ENCODE measurements at places on chromosomes 3 and 15.
A peak's percentile ranks its signal among the peaks of the same experiment; 100 is the strongest.

- DNase-seq = no peak
Measured at GRCh38 chr3:177150218-177150916, 46.9 kb downstream of the TBL1XR1 start.

DNA sequence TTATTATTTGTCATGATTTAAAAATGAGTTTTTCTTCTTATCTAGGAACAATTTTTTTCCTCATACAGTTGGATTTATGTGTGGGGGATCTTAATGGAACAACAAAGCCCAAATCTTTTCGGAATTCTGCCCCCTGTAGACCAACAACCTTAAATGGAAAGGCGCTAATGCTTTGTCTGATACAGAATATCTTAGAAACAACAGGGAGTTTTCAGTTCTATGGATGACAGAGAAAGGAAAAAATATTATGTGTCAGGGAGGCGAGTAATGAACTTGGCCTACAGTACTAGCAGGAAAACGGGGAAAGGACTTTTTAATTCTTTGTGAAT lies 592 bp downstream of the MOBP start:
- DNase-seq = no peak

DNA sequence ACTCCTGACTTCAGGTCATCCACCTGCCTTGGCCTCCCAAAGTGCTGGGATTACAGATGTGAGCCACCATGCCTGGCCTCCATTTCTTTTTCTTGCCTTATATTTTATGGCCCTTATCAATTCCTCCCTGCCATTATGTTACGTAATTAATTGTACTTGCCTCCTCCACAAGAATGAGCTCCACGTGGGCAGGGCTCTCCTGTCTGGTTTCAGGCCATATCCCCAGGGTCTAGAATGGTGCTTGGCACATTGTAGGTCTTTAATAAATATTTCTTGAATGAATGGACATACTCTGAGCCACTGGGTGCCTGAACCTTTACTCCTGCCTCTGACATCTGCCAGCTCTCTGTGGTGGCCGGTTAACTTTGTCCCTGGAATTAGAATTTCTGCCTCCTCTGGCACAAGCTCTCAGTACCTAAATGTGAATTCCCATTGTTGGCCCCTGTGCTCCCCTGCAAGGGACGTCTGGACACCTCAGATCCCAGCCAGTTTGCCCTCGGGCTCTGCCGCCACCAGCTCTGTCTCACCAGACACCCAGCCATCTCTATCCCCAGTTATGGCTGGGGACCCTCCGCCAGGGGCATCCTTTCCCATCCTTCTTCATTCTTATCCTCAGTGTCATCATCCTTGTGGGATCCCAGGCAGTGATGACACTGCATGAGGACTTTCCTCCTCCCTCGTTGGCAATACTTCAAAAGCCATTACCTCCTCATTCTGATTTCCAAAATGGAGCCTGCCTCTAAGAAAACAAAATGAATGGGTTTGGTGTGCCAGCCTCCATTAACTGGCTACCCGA lies 165.6 kb upstream of the SMAD3 start:
- no peak for DNase-seq

DNA sequence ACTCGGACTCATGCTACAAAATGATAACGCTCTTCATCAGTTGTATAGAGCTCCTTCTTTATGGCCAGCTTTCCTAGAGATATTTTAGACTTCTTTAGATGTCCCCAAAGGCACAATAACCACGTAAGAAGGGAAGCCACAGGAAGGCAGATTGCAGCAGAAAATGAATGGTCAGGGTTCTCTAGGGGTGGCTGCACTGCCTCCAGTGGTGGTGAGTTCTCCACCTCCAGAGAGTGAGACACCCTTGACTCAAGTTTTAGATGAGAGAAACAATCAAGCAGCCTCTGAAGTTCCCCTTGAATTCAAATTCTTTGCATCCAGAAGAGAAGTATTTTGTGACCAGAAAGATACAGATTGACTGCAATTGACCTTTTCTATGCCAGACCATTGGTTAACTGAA lies 191.5 kb downstream of the TP63 start:
- no peak for DNase-seq

DNA sequence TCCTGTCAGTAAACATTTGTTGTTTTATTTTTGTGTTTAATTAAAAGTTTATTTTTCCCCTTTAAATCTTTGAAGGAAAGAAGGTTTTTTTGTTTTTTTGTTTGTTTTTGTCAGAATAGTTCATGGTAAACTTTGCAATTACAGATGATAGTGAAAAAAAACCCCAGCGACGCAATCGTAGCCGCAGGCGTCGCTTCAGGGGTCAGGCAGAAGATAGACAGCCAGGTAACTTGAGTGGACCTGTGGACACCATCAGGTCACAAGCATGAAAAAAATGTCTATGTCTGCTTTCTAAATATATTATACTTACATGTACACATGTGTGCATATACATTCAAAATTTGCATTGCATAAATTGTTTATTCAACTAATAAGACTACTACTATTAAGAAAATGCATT lies 18.6 kb downstream of the DNAJC19 start:
- no peak for DNase-seq

- DNase-seq = no peak
Measured at GRCh38 chr15:51884517-51885236, 55.2 kb downstream of the TMOD3 start.

DNA sequence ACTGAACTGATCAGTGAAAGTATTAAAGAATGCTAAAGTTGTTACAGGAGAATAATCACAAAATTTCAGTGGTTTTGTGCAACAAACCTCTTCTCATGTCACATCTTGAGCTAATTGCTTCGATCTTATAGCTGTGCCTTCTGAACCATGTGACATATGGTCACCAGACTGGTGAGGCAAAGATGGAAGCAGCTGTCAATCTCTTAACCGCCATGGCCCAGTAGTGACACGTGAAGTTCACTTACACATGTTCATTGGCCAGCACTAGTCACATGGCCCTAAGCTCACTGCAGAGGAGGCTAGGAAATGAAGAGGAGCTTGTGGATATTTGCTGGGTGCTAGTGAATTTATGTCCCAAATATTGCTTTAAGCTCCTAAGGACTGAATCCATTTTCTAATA lies 32.5 kb downstream of the BOC start:
- DNase-seq = no peak

DNA sequence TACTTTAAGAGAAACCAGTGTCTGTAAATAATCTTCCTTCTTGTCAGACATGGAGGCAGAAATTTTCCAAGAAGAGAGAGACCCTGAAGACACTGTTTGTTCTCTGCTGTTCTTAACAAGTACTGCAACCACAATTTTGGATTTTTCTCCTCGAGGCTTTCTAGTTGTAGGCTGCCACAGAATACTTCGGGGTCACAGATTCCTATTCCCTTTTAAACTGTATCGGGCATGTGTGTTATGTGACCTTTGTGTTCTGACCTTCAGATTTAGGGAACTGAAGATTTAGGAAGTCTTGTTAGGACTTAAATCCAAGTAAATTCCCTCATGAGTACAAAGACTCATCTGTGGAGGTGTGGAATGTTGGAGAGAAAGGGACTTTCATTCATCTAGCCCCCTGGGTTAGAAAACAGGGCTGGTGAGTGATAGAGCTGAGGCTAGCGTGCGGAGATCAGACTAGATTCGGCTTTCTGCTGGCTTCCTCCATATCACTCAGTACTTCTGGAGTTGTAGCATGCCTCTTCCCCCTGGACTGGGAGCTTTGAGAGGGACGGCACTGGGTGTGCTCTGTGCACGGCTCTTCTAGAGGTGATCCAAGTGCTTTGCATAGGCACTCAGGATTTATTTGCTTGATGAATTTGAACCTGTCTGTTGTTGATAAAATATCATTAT lies 237.0 kb downstream of the LPP start:
- no peak for DNase-seq

DNA sequence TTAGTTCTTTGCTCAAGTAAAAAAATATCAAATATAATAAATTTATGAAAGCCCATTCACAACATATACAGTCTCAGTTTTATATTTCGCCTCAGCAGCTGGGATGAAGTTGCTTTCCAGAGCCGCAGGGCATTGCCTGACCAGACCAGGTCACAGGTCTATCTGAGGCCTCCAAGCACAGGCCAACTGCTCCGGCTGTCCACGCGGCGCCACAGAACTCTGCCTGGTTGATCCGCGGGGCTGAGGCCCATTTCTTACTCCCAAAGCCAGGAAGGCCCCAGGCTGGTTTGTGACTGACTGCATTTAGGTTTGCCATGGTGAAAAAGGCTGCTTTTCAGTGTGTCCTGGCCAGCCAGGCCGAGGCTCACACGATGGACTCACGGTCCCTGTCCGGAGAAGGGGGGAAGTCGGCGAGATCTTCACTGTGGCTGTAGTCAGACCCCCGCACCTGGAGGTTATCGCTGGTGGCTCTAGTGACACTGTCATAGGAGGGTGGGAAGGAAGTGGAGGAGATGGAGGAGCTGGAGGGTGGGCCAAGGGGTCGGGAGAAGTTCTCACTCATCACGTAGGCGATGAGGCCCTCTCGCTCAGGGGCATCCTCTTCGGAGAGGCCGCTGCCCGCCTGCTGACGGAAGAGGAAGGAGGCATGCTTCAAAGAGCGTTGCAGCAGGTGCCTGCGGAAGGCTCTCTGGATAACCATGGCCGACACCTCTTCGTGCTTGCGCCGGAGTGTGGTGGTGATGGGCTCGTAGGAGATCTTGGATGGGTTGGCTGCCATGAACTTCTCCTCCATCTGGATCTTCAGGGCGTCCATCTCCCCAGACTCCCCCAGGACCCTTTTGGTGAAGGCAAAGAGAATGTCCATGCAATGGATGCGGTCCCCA lies 54.1 kb downstream of the EXOG start:
- no peak for DNase-seq

DNA sequence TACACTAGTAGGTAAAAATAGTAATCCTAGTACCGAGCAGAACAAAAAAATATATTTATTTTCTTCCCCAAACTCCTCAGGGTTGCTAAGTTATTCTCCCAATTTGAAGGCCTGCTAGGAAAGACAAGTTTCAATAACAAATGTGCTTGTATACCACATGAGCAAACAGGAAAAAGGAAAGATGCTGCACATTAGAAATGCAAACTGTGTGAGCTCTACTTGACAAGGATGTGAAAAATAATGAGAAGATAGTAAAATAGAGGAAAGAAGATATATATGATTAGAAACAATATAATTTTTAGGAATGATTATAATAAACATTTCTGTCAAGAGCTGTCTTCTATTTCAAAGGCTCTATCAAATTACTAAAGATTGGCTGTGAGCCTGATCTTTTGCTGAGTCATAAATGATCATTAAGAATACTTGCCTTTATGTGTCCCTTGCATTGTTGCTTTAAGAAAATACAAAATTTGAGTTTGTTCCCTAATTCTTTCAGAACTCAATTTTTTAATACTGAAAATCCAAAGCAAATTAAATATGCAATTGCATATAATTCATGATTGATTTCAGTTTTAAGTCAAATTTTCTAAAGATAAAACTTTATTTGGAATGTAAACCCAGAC lies 174.2 kb downstream of the NEK10 start:
- DNase-seq = no peak

DNA sequence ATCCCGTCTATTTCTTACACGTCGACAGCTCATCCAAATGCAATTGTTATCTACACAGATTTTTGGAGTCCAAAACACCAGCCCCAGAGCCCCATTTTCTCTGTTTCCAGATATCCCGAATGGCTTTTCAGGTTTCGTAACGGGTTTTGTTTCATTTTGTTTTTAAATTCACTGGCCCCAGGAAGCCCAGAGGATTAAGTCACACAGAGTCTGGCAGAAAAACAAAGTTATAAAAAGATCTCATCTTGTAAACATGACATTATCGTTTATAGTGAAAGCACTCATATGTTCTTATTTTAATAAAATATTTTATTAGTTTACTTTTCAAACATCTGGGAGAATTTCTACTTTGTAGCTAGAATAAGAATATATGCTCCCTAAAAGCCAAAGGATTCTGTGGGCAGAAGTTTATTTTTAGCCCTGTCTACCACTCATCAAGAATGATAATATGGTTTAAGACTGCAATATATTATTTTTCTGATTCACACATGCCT lies 149.3 kb upstream of the SLC2A2 start:
- DNase-seq = no peak

DNA sequence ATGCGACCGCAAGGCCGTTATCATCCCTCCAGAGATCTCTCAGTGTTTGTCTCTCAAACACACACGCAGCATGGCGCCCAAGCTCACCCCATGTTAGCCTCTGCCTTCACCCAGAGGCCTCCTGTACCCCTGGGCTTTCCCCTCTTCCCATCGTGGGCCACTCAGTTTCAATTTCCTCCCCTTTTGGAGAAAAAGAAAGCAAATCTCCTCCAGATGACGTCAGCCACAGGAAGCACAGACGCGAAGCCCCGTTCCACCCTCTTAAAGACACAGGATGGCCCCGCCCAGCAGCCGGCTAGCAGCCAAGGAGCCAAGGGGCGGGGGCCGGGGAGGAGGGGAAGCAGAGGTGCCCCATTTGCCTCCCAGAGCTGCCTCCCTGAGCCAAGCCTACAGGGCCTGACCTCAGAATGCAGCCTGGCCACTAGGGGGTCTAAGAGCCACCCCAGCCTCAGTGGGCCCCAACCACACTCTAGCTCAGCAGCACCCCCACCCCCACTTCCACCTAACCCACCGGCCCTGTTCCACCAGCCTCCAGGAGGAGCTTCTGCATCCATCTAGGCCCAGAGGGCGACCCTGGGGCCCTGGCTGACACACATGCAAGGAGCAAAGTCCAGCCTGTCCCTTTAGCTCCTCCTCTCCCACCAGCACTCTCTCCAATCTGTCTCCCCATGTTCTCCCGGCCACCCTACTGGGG lies 26.5 kb downstream of the ATRIP start:
- peak; percentile 89 for DNase-seq

DNA sequence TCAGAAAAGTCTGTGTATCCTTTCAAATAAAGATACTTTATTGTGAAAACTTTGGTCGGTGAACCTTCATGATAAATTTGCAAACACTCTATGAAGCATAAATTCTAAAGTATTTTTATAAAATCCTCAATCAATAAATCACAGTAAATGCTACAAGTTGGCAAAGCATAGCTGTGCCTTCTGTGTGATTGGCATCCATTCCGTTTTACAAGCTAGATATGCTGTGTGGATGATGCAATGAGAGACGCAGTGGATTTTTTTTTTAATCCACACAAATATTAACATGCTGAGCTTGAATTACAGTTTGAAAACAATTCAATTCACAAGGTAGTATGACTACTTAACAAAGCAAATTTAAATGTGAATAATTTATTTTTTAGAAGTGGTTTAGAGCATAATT lies 937.2 kb downstream of the ZPLD1 start:
- DNase-seq = no peak
